Cerebellum (tissue), 4 donors: ENCODE measurements at places on chromosomes 1 and 21. TPM values are rescaled to one million over a fixed set of nuclear protein-coding genes. Genes with fewer than 3 reads are reported as not detected.

The LIPI gene
- not detected for total RNA-seq

The OPTC gene
- not detected for total RNA-seq

The DUSP10 gene
- 4.4 TPM for total RNA-seq

The PGLYRP4 gene
- total RNA-seq, result not detected

The CA6 gene
- not detected for total RNA-seq

GRCh38 chr1:225526878-225527277 lies 99.0 kb upstream of the LBR start:
- DNase-seq, result no peak

- no peak for DNase-seq
These were observed 12.9 kb downstream of the CENPF start for GRCh38 chr1:214615871-214616270.

GRCh38 chr1:18197299-18197698 lies 89.7 kb downstream of the IGSF21 start:
- no peak for DNase-seq

- peak; percentile 64 for DNase-seq
These were observed 55.8 kb upstream of the SELENON start for GRCh38 chr1:25744140-25744581.

DNA sequence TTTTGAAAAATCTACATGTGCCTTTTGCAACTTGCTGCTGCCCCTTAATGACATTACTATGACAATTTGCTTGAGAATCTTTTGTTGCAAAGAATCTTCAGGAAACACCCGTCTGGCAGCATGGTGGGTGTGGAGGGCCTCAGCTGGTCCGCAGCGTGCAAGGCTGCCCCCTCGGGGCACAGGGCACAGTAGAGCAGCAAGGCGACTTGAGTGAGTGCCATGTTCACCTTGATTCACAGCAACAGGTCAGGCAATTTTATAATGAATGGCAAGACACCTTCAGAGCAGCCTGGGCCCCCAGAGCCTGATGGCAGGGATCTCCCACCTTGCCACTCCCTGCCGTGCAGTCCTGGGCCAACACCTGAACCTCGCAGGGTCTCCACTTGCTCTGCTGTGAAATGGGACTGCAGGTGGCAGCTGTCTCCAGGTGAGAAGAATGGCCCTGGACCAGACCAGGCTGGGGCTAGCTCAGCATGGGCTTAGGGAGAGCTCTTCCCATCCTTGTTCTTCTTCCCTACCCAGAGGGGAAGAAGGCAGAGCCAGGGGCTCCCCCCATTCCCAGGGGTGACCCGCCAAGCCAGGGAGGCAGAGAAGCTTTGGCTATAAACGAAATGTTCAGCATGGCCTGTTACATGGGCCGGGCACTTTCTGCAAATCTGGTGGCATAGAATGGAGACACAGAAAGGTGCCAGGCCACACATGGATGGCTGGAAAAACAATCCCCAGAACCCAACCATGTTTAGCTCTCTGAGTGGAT lies 34.5 kb upstream of the ACTRT2 start:
- no peak for DNase-seq

DNA sequence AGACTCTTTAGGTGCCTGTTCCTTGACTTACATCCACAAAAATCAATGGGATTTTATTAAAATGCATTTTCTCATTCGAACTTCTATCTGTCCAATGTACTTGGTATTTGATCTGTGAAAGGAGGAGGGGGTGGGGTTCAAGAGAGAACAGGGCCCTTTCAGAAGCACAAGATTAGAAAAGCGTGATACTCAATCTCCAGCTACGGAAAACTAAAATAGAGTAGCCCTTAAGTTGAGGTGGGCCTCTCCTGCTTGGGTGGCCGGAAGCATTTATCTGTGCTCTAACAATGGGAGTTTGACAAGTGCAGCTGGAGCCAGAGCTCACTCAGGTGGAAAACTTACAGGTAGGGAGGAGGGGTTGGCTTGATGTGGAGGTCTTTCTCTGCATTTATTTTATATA lies 462 bp upstream of the RXRG start:
- no peak for DNase-seq

DNA sequence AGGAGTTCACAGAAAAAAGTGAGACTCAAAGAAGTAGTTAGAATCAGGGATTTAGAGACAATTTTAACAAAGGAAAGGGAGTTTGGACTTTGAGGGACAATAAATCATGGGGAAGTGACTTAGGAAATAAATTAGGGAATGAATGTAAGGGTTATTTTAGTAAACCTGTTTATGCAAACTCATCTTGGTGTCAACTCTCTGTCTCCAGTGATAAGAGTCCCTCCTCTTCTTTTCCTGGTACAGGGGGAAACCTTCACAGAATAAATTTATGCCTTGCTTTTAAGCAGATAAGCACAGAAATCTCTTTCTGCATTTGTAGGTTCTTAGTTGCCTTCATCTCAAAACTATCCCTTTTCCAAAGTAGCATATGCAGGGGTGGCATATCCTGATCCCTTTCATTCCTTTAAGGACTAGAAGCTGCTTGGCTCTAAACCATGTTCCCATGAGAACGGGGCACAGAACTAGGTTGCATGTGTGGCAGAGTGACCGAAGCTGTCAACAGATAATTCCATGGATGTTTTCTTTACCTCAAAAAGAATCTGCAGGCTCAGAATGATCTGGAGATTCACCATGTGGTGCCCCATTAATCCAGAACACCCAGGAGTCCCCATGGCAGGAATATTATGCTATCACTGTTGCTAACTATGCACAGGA lies 155.4 kb downstream of the ZNF648 start:
- DNase-seq, result no peak

DNA sequence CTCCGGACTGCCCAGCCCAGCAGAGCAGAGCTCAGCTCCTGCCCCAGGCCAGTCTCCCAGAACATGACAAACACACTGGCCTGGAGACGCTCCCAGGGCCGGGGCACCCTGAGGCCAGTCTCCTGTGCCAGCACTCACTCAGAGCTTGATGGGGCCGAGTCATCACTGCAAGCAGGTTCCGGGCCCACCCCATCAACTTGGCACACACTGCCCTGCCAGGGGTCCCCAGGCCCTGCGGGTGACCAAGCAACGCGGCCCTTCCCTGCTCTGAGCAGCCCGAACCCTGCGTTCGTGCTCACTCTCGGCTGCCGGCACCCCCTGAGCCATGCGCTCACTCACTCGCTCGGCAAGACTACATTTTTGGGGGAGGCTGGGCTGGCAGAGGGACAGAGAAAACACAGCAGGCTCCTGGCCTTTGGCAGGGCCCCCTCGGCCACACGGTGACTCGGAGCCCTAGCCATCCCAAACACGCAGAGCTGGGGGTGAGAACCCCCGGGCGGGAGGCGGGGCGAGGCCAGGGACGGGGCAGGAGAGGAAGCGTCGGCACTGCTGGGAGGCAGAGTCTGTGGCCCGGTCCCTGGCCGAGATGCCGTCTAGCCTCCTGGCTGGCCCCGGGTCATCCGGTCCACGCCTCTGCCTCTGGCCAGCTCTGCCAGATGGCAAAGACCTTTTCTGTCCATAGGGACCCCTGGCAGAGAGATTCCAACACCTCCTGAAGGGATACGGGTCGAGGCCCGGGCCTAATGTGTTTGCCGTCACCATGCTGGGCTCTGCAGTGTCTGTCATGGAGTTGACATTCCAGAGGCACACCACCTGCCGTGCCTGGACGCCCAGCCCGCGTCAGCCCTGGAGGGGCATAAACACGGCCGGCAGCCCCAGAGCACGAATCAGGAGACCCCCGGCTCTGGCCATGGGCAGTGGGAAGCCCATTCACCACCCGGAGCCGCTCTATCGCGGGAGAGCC lies 68.0 kb downstream of the MEGF6 start:
- DNase-seq, result no peak

DNA sequence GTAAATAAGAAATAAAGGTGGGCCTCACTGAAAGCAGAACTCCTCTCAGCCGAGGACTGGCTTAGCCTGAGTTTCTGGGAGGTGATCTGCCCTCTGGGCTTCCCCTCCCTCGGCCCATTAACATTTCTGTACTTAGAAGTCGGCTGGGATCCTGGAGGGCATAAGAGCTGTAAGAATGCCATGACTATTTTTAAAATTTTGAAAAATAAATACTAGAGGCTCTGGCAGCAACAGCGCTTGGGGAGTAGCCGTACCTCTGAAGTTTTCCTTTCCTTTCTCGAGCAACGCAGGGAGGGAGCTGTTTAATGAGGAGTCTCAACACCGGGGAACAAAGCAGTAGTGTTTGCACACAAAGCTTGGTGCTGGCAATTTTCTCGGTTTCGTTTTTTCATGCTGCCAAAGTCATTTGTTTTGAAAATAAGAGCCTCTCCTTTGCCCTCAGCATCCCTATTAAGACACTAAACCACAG lies 498.7 kb downstream of the SMYD3 start:
- no peak for DNase-seq

DNA sequence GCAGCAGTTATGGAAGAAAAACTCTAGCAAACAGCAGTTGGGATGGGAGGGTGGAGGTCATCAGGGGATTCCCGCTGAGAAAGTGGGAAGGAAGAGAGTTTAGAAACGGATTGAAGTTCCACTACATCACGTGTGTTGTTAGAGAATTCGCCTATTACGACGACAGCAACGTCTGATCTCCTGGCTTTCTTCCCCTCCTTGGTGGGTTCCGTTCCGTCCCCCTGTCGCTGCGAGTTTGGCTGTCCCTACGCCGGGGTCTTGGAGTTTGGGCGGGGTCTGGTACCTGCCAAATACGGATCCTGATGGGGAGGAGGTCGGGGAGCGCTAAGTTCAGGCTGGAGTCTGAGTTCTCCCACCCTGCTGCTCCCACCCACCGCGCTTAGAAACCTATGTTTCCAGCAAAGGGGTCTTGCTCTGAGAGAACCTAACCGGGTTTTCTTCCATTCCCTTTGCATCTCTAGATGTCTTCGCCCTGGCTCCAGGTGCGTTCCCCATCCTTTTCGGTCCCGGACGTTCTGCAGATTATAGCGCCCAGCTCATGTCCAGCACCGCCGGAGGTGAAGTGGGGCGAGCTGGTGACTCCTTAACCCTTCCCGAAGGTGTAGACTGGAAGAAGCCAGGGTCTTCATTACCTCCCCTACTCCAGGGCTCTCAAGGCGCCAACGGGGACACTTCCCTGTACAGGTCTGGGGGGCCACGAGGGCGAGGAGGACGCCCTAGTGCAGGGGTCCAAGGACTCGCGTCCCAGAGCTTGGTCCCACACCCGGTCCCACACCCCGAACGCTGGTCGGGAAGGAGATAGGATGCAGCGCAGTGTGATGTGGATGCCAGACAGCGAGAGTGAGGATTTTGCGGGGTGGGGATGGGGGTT lies 641 bp upstream of the KCNK2 start:
- no peak for DNase-seq

DNA sequence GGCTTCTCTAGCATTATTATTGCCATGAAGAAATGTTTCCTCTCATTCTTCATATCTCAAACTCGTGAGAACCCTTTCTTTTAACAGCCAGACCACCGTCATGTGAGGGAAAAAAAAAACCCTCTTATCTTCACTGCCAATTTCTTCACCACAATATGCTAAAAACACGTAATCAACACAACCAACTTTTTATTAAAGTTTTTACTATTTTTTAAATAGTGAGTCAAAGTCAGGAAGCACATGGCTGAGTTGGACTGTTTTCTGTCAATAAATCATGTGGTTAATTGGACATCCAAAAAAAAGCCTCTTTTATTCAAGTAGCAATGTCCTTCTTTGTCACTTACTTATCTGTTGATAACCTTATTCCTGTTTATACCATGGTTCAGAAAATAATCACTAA lies 55.9 kb upstream of the SAMD13 start:
- no peak for DNase-seq

DNA sequence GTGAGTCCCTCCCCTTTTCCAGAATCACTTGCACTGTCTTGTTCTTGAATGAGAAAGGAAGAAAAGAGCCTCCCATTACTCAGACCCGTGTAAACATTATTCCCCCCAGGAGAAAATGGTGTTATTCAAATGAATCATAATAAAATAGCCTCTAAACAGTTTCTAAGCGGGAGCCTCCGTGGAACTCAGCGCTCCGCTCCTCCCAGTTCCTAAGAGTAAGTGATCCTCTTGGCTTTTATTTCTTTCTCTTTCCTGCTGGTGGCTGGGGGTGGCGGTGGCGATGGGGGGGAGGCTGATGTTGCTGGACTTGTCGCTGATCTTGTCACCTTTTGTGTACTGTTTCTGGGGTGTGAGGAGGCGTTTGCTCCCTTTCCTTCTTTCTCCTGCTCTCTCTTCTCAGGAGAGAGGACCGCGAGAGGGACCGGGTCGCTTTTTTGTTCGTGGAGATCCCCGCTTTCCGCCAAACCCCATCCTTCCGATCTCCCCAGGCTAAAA lies 781 bp downstream of the PROX1 start:
- DNase-seq, result no peak

GRCh38 chr1:50422946-50423669 lies at the start of gene DMRTA2:
Gene DMRTA2, minus strand, starts transcription at chr1:50423443. Its CDS starts 1,907 bp downstream, at chr1:50421536.
- DNase-seq, result peak; percentile 21

GRCh38 chr1:167089939-167090313 lies 251 bp downstream of the GPA33 start:
- DNase-seq, result no peak

GRCh38 chr1:2967329-2967725 lies 53.9 kb upstream of the ACTRT2 start:
- no peak for DNase-seq

- no peak for DNase-seq
These were observed 9.9 kb downstream of the KIAA1614 start for GRCh38 chr1:180922631-180923015.

- DNase-seq, result no peak
These were observed 6.2 kb downstream of the MAP1LC3C start for GRCh38 chr1:241992734-241993133.

GRCh38 chr1:35683012-35683411 lies 35.7 kb downstream of the C1orf216 start:
- DNase-seq, result no peak

DNA sequence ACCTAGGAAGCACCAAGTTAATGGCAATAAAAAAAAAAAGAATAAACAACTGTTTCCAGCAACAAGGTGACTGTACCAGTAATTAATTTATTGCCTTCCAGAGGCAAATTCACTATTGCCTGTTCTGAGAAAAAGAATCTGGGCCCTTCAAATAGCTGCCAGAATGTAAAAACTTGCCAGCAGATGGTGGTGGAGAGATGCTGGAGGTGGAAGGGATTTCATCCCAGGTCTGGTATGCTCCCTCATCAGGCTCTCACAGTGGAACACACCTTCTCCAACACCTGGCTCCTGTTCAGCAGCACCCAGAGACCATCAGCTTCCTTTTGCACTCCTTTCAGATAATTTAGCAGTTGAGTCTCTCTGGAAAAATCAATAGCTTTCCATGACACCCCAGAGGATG lies 792.9 kb upstream of the ADAMTS5 start:
- DNase-seq, result no peak

DNA sequence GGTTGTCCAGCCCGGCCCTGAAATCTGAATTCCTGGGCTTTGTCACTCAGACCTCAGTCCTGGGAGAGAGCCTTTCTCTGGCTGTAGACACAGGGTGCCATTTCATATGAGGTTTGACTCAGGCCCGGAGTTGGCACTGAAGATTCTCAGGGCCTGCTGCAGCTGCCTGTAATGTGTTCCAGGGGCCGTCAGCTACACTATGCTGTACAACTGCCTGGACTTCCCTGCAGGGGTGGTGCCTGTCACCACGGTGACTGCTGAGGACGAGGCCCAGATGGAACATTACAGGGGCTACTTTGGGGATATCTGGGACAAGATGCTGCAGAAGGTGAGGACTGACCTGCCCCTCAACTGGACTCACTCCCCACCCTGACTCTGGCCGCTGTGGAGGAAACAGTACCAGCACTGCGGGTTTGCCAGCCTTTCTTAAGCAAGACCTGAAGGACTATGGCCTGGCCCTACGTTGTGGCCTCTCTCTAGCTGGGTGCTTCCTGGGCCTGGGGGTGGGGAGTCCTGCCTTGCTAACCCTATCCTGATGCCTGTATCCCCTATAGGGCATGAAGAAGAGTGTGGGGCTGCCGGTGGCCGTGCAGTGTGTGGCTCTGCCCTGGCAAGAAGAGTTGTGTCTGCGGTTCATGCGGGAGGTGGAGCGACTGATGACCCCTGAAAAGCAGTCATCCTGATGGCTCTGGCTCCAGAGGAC lies 18.9 kb downstream of the FAAH start:
- no peak for DNase-seq
